Choroid plexus epithelial cell (primary cell): ENCODE measurements at places on chromosomes 16 and 17.
A peak's percentile ranks its signal among the peaks of the same experiment; 100 is the strongest.

- DNase-seq = no peak
Observed at GRCh38 chr16:57571098-57571497, 28.7 kb downstream of the ADGRG5 start.

- DNase-seq = no peak
Observed at GRCh38 chr17:17229416-17230384, 7.3 kb downstream of the FLCN start.

DNA sequence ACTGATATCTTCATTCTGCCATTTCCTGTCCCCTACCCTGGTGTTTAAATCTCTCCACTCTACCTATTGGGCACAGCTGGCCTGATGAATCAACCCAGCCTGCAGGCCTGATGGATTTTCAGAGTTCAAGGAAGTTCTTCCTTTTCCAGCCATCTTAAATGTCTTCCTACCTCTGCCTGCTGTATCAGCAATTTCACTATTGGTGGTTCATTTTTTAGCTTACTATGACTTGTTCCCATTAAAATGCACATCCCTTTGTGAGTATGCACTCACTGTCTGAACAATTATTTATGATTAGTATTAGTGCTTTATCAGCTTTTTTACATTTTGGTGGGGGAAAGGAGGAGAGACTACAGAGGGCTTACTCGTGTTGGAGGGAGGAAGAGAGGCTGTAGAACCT lies 48.6 kb upstream of the CRHR1 start:
- DNase-seq = no peak

DNA sequence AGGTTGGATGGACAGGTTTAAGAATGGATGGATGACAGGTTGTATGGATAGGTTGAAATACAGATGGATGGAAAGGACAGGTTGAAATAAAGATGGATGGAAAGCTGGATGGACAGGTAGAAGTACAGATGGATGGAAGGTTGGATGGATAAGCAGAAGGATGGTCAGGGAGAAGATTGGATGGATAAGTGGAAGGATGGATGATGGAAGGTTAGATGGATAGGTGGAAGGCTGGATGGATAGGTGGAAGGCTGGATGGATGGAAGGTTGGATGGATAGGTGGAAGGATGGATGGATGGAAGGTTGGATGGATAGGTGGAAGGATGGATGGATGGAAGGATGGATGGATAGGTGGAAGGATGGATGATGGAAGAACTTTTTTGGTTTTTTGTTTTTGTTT lies 905 bp upstream of the SDR42E2 start:
- DNase-seq = no peak

- DNase-seq = no peak
Observed at GRCh38 chr17:13525876-13526275, 75.9 kb downstream of the HS3ST3A1 start.

- peak; percentile 28 for DNase-seq
Observed at GRCh38 chr17:16353317-16354174, at the start of gene CENPV. CENPV (minus strand) TSS chr17:16353469; CDS start chr17:16353436, 33 bp downstream.

GRCh38 chr16:168424-168823 lies 2.6 kb downstream of the HBM start:
- no peak for DNase-seq

GRCh38 chr16:89076159-89076558 lies 17.5 kb upstream of the ACSF3 start:
- DNase-seq = no peak
